Stimulated activated CD4-positive, alpha-beta T cell treated with anti-CD3 and anti-CD28 coated beads, Interleukin-15, amount 100 ng/mL, for 1 hour (primary cell): ENCODE measurements at places on chromosomes 6 and 20.

- no peak for DNase-seq
Measured at GRCh38 chr6:125867483-125867942, 76.8 kb downstream of the NCOA7 start.

GRCh38 chr6:40263970-40264369 is 323.2 kb downstream of the LRFN2 start:
- DNase-seq: no peak

DNA sequence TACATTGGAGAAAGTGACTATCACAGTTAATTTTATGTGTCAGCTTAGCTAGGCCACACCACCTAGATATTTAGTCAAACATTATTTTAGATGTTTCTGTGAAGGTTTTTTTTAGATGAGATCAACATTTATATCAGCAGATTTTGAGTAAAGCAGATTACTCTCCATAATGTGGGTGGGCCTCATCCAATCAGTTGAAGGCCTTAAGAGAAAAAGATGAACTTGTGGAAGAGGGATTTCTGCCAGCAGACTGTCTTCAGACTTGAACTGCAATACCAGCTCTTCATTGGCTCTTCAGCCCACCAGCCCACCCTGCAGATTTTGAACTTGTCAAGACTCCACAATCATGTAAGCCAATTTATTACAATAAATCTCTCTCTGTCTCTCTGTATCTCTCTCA is 25.1 kb upstream of the FBXO30 start:
- no peak for DNase-seq

GRCh38 chr6:86192123-86192522 is 549.4 kb upstream of the SYNCRIP start:
- no peak for DNase-seq

DNA sequence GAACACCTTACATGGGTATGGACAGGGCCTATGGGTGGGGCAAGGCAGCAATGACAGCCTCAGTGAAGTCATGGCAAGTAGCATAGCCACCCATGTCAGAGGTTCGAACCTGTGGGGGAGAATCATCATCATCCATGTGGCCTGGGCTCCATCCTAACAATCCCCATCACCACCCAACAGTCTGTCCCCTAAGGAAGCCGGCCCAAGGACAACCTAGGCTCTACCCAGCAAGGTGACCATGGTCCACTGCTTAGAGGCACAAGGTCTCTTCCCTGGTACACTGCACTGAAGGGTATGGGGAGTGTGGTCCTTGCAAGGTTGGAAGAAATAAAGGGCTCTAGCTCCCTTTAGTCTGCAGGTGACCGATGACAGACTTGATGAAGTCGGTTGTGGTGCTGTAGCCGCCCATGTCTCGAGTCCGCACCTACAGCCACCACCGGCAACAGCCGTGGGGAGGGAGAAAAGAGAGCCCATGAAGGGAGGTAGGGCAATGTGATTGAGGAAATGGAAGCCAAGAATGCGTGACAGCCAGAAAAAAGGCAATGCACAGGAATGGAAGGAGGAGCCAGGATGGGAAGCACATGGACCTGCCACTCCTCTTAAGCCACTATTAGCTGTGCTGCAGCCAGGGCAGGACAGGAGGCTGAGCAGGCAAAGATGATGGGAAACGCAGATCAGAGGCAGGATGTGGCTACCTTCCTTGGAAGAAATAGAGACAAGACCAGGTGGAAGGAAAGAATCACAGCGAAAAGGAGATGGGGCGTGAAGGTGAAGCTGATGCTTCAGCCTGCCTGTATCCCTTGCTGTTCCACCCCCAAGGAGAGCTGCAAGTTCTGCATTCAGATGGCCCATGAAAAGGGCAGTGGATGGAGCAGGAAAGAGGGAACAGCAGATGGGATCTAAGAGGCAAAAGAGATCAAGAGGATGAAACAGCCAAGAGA is 5.3 kb downstream of the IDH3B start:
- no peak for DNase-seq

- no peak for DNase-seq
Measured at GRCh38 chr6:340991-341827, 48.9 kb downstream of the DUSP22 start.

DNA sequence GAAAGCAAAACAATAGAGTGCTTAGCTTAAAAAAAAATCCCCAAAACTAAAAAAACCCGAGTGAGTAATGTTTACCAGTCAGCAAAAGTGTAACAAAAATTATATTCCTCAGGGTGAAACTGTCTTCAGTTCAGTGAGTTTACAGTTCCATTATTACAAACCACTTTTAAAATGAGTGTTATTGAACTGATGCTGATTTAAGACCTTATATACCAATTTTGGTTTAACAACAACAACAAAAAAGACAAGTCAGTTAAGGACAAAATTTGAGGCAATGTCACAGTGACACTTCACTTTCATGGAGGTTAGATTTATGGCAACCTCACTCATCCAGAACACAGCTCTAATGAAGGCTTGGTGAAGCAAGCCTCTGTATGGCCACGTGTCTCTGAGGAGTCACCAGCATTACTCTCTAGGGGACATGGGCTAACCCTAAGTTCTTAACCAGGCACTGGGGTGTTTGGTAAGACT is 630.8 kb downstream of the PHF3 start:
- DNase-seq: no peak

GRCh38 chr6:140438346-140438735 is 1063.9 kb upstream of the CITED2 start:
- DNase-seq: no peak

- DNase-seq: no peak
Measured at GRCh38 chr6:166365806-166366205, 16.9 kb downstream of the MPC1 start.

DNA sequence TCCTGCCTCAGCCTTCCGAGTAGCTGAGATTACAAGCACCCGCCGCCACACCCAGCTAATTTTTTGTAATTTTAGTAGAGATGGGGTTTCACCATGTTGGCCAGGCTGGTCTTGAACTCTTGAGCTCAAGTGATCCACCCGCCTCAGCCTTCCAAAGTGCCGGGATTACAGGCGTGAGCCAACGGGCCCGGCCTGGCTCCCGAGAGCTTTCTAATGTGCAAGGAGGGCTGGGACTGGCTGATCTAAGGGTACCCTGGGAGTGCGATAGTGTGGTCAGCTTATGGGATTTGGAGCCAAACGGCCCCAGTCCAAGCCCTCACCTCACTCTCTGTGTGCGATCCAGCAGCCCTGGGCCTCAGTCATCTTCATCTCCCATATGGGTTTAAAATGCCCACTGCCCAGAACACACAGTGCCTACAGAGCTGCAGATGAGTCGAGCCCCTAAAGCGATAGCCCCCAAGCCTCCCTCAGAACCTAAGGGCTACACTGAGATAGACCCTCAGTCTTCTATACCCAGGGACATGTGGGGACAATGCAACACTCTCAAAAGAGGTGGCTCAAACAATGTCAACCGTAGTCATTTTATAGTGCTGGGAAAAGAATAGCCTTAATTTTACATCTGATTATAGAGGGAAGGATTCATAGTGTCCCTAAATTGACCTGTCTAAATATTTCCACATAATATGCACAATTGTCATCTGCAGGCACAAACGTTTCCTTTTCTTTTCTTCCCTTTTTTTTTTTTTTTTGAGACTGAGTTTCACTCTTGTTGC is 50.1 kb downstream of the SSR1 start:
- no peak for DNase-seq

DNA sequence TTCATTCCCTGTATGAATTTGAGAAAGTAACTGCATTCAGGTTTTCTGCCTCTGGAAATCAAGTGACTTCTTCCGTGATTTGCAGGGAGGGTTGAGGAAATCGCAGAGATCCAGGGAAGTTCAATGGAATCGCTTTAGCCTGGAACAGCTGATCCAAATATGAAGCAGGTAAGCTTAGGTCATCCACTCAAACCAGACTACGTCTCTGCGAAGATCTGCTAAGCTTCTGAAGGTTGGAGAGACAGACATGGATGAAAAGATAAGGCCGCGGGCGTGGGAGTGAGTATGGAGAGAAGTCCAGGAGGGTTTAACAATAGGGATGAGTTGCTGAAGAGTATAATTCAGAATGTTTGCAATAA is 34.2 kb upstream of the BTN3A2 start:
- DNase-seq: no peak

GRCh38 chr6:73388800-73389512 is 5.7 kb upstream of the DDX43 start:
- DNase-seq: peak; percentile 19

- DNase-seq: no peak
Measured at GRCh38 chr6:163603395-163603794, 188.9 kb downstream of the QKI start.

GRCh38 chr6:43269273-43270007 is 26.2 kb downstream of the TTBK1 start:
- no peak for DNase-seq

GRCh38 chr20:32455901-32456701 is 98.0 kb downstream of the ASXL1 start:
- no peak for DNase-seq

GRCh38 chr6:14682812-14683211 is 563.1 kb upstream of the JARID2 start:
- DNase-seq: no peak

DNA sequence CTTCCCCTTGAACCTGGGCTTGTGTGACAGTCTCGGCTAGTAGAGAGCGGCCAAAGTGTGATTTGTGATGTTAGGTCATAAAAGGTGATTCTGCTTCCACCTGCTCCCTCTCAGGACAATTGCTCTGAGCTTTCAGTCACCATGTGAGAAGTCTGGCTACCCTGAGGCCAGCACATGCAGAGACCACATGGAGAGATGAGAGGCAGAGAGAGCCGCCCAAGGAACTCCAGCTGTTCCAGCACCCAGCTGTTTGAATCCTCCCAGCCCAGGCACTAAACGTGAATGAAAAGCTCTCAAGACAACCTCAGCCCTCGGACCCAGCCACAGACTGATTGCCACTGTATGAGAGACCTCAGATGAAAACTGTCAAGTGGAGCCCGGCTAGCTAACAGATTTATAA is 143.4 kb upstream of the EEF1E1 start:
- DNase-seq: no peak

DNA sequence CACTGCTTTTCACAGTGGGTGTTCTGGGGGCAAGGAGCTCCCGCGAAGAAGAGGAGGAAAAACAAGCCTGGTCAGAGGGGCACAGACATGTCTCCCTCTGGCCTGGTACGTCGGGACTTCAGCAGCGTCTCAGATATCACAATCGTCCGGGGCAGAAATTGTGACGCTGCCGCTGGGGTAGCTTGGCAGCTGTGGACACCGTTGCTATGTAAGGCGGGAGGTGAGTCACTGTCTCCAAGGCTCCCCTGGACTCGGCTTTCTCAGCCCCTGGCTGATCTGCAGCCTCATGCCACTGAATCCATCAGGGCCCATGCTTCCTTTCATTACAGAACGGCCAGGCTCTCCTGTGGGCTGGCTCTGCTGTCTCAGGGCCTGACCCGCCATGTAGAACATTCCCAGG is 98.7 kb downstream of the SULF2 start:
- DNase-seq: no peak

- DNase-seq: no peak
Measured at GRCh38 chr6:117992856-117993255, 85.8 kb downstream of the SLC35F1 start.

- DNase-seq: no peak
Measured at GRCh38 chr6:127933852-127934840, 33.3 kb upstream of the THEMIS start.

DNA sequence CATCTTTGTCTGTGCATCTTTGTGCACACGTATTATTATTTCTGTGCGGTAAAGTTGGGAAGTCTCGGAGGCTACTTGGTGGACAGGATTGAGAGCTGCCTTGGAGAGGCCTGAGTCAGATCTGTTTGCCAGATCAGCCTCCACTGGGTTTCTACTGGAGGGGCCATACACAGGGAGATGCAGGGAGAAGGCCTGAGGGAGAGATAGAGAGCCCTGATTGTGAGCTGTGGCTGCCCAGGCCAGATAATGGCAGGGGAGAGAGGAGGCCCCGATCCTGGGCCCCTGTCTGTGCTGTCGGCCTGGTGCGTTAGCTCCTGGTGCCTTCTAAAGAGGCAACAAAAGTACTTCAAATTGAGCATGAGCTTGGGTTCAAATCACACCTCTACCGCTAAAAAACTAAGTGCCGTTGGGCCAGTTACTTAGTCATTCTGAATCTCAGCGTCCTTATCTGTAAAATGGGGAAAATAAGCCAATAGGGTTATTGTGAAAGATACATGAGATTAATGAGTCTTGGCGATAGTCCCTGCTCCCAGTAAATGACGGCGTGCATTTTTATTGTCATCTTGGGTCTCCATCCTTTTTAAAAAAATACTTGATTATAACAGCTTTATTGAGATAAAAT is 27.6 kb upstream of the ADA start:
- no peak for DNase-seq

DNA sequence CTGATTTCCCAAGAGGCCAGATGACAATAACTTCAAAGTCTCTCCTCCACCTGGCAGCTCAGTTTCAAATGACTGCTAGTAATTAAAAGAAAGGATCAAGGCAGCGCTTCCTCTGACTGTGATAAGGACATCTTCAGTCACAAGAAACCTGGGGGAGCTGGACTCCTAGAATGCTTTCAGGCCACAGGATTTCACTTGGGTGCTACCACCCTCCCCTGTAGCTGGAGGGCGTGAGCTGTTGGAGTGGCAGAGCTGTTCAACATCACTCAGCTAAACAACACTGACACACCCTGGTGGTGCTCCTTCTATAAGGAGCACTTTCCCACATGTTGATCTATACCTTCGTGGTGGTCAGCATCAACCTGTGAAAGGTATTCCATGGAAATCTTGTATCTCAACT is 2.2 kb upstream of the CNR1 start:
- no peak for DNase-seq

DNA sequence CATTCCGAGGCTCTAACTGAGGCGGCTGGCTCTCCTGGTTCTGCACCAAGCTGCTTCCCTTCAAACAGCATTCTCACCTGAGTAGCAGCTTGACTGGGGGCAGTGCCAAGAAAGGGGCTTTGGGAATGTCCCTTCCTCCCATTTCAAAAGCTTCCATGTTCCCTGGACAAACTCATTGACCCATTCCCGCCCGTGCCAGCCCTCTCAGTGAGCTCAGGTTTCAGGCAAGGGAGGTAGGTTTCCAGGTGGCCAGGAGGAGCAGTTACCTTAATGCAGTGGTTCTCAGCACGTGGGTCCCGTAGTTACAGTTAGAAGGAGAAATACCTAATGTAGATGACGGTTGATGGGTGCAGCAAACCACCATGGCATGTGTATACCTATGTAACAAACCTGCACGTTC is 135.2 kb downstream of the ELOVL4 start:
- no peak for DNase-seq

- DNase-seq: no peak
Measured at GRCh38 chr6:3749977-3750316, 1.6 kb downstream of the PXDC1 start.

- no peak for DNase-seq
Measured at GRCh38 chr20:23086931-23087411, 847 bp upstream of the CD93 start.

- DNase-seq: no peak
Measured at GRCh38 chr20:2606507-2607006, 45.9 kb upstream of the NOP56 start.

GRCh38 chr6:45702849-45703739 is 312.6 kb downstream of the CLIC5 start:
- no peak for DNase-seq

GRCh38 chr6:89518352-89519055 is 85.6 kb downstream of the ANKRD6 start:
- no peak for DNase-seq
